ENCODE measurements at places on chromosomes 16 and 17. TPM values are rescaled to one million over a fixed set of nuclear protein-coding genes. Genes with fewer than 3 reads are reported as not detected.

DNA sequence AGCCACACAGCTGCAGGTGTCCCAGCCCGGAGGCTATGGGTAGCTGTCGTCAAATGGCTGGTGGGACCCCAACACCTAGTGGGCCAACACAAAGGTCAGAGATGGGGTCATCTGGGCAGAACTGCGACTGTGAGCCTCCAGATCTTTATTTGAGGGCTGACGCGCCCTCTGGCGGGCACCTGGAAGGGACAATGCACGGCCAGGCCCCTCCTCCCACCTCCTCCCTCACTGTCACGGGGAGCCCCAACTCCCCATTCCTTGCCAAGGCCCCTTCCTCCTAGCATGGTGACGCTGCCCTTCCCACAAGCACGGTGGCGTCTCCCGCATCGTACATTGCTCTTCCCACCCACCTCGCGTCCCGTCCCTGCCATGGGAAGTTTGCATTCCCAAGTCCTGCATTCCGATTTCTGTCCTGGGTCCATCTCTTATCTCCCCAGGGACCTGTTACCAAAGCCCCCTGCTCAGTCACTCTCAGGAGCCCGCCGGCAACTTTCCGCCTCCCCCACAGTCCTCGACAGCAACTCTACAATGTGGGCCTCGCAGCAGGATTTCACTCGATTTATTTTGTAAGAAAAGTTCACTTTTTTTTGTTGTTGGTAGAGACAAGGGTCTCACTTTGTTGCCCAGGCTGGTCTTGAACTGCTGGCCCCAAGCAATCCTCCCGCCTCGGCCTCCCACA is 1.0 kb downstream of the TLE7 start:
- H3K4me1 ChIP-seq, result no peaks in the 10 kb centered on the region
- no peaks in the 10 kb centered on the region for H3K27me3 ChIP-seq
- DNase-seq, result no peak
- H3K27ac ChIP-seq, result no peak overlapping the region
- no peaks in the 10 kb centered on the region for H3K36me3 ChIP-seq

CTF1 gene
- total RNA-seq, result 3.8 TPM

DNA sequence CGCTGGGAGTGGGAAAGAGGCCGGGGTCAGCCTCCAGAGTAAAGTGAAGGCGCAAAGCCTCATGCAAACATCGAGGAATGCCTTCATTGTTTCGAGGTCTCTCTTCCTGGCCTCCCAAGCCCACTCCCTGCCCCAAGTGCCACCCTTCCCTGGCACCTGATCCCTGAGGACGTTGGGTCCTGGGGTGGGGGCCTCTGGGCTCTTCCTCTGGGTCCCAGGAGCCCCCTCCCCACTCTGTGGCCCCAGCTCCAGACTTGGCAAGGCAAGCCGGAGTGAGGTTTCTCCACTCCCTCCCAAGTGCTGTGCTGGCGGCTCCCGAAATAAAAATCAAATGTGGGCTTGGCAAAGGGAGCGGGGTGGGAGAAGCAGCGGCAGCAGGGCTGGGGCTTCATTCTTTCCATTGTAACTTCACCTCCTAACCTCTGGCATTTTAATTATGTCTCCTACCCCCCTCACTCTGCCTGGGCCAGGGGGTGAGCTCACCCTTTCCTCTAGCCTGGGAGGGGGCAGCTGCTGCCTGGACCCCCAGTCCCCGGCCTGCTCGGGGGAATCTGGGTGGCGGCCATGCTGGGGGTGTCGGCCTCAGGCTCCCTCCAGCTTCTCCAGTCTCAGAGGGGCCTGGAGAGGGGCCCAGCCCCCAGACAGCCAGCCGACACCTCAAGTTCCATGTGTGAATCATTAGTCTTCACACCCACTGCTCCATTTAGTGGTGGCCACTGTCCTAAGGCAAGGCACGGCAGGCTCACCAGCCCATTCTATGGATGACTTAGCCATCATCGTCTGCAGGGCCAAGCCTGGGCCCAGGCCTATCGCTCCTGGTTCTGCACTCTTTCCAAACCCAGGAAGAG is 14.6 kb upstream of the TMEM92 start:
- peak overlapping the region; percentile 30 for H3K27ac ChIP-seq
- no peak overlapping the region for H3K4me3 ChIP-seq
- H3K27me3 ChIP-seq, result no peaks in the 10 kb centered on the region

GCGR gene
- not detected for total RNA-seq

GRCh38 chr16:81996664-81997509 is 14.4 kb downstream of the SDR42E1 start:
- no peaks in the 10 kb centered on the region for H3K27me3 ChIP-seq
- no peak overlapping the region for H3K4me3 ChIP-seq
- DNase-seq, result no peak
- no peaks in the 10 kb centered on the region for H3K4me1 ChIP-seq
- no peak overlapping the region for H3K27ac ChIP-seq

- no peaks in the 10 kb centered on the region for H3K27me3 ChIP-seq
- DNase-seq, result no peak
- peaks cover 18% of the 10 kb centered on the region for H3K4me1 ChIP-seq
These were observed 15.0 kb downstream of the ZNF213 start for GRCh38 chr16:3149630-3150345.

GRCh38 chr16:65608455-65608854 is 486.6 kb upstream of the CDH11 start:
- no peaks in the 10 kb centered on the region for H3K36me3 ChIP-seq
- no peak overlapping the region for H3K27ac ChIP-seq
- no peak for DNase-seq
- H3K4me1 ChIP-seq, result no peaks in the 10 kb centered on the region
- no peaks in the 10 kb centered on the region for H3K27me3 ChIP-seq
- H3K4me3 ChIP-seq, result no peak overlapping the region

ACE gene
- 16.5 TPM for total RNA-seq

GRCh38 chr16:87076331-87076949 is 240.8 kb downstream of the C16orf95 start:
- no peaks in the 10 kb centered on the region for H3K4me1 ChIP-seq
- no peak overlapping the region for H3K27ac ChIP-seq
- no peaks in the 10 kb centered on the region for H3K27me3 ChIP-seq
- no peak overlapping the region for H3K4me3 ChIP-seq

TNFRSF13B gene
- not detected for total RNA-seq

GRCh38 chr17:79622122-79622601 is 11.3 kb upstream of the RBFOX3 start:
- H3K36me3 ChIP-seq, result no peaks in the 10 kb centered on the region
- no peaks in the 10 kb centered on the region for H3K4me1 ChIP-seq
- H3K27ac ChIP-seq, result no peak overlapping the region
- H3K4me3 ChIP-seq, result no peak overlapping the region
- H3K27me3 ChIP-seq, result no peaks in the 10 kb centered on the region

PNMT gene
- total RNA-seq, result 22.9 TPM

NEUROD2 gene
- total RNA-seq, result not detected

DNA sequence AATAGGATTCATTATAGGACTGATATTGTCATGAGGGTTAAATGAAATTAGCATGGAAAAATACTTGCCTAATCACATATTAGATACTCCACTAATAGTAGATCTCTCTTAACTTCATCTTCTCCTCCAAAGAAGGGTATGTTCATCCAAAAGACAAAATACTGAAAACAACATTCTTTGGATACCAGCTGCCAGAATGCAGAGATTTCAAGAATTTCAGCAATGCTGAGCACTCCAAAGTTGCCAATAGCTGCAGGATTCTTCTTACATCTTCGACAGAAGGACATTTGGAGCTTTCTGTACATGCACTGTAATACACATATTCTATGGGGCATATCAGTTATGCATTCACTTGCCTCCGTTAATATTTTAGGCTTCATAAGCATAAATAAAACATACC is 436.5 kb downstream of the HAPSTR1 start:
- no peak overlapping the region for H3K27ac ChIP-seq
- H3K4me3 ChIP-seq, result no peak overlapping the region
- H3K4me1 ChIP-seq, result no peaks in the 10 kb centered on the region
- no peaks in the 10 kb centered on the region for H3K27me3 ChIP-seq

GRCh38 chr17:77610972-77611521 is 347.5 kb upstream of the TNRC6C start:
- H3K4me1 ChIP-seq, result peaks cover 12% of the 10 kb centered on the region
- peak overlapping the region; percentile 57 for H3K4me3 ChIP-seq
- no peaks in the 10 kb centered on the region for H3K36me3 ChIP-seq

RDM1 gene
- total RNA-seq, result not detected

TMEM114 gene
- total RNA-seq, result not detected

DNA sequence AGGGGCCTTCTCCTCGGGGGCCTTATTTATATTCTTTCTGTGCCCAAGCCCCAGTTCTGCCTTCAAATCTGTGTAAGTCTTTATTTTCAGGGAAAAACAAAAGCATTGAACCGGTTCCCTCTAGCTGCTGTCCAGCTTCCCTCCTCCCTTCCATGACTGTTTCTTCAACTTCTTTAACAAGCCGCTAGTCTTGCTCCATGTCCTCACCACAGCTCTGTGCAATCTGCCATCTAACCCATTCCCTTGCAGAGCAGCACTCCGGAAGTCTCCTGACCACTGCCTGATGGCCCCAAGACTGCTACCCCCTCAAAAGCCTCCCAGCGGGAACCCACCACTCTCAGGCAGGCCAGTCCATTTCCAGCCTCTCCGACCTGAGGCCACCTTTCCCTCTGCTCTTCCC is 16.9 kb downstream of the EMC8 start:
- H3K27ac ChIP-seq, result no peak overlapping the region
- DNase-seq, result no peak
- no peak overlapping the region for H3K4me3 ChIP-seq
- peaks cover 3% of the 10 kb centered on the region for H3K4me1 ChIP-seq
- no peaks in the 10 kb centered on the region for H3K27me3 ChIP-seq

LPO gene
- total RNA-seq, result not detected

GRCh38 chr16:73355981-73356380 is 308.1 kb upstream of the ZFHX3 start:
- no peaks in the 10 kb centered on the region for H3K4me1 ChIP-seq
- no peak for DNase-seq
- no peaks in the 10 kb centered on the region for H3K36me3 ChIP-seq
- H3K27me3 ChIP-seq, result no peaks in the 10 kb centered on the region

- H3K36me3 ChIP-seq, result no peaks in the 10 kb centered on the region
- H3K4me3 ChIP-seq, result no peak overlapping the region
These were observed 6.5 kb upstream of the BAHCC1 start for GRCh38 chr17:81388612-81389367.

DNA sequence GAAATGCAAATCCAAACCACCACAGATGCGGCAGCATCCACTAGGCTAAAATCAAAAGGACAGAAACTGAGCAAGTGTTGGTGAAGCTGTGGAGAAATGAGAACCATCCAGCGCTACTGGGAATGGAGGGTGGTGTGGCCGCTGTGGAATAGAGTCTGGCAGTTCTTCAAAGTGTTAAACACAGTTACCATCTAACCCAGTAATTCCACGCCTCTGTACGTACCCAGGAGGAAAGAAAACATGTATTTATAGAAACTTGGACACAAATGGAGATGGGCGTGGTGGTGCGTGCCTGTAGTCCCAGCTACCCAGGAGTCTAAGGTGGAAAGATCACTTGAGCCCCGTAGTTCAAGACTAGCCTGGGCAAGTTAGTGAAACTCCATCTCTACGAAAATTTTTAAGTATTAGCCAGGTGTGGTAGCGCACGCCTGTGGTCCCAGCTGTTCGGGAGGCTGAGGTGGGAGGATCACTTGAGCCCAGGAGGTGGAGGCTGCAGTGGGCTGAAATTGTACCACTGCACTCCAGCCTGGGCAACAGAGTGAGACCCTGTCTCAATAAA is 11.6 kb downstream of the SLC25A10 start:
- no peak overlapping the region for H3K27ac ChIP-seq
- no peak for DNase-seq
- no peak overlapping the region for H3K4me3 ChIP-seq
- H3K27me3 ChIP-seq, result no peaks in the 10 kb centered on the region
- H3K4me1 ChIP-seq, result no peaks in the 10 kb centered on the region

GRCh38 chr17:37651849-37652248 is 8.6 kb upstream of the DDX52 start:
- H3K27ac ChIP-seq, result no peak overlapping the region
- no peak overlapping the region for H3K4me3 ChIP-seq
- no peak for DNase-seq

MMP28 gene
- 18.5 TPM for total RNA-seq

DNA sequence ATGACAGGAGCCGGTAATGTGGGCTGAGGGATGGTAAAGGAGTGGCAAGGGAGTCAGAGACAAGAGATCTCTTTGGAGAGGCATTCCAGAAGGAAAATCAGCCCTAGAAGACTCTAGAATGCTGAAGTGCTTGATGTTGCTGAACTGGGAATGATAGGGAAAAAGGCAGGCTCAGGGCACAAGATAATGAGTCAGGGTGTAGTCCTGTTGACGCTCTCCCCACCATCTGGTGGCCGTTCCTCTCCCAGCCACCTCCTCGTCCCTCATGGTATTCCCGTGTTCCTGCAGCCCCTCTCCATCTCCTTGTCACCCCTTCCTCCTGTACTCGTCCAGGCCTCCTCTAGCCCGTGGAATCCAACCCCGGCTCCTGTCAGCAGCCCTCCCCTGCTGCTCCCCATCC is 11.1 kb upstream of the ALDOA start:
- H3K4me3 ChIP-seq, result no peak overlapping the region
- no peaks in the 10 kb centered on the region for H3K36me3 ChIP-seq
- no peak overlapping the region for H3K27ac ChIP-seq

- no peak overlapping the region for H3K4me3 ChIP-seq
- H3K36me3 ChIP-seq, result no peaks in the 10 kb centered on the region
- H3K27me3 ChIP-seq, result no peaks in the 10 kb centered on the region
- H3K4me1 ChIP-seq, result peaks cover 15% of the 10 kb centered on the region
These were observed 7.5 kb upstream of the JUP start for GRCh38 chr17:41793784-41794539.

GAS7 gene
- total RNA-seq, result 70.8 TPM

HEATR3 gene
- 30.8 TPM for total RNA-seq

APOBR gene
- total RNA-seq, result 1.1 TPM

DNA sequence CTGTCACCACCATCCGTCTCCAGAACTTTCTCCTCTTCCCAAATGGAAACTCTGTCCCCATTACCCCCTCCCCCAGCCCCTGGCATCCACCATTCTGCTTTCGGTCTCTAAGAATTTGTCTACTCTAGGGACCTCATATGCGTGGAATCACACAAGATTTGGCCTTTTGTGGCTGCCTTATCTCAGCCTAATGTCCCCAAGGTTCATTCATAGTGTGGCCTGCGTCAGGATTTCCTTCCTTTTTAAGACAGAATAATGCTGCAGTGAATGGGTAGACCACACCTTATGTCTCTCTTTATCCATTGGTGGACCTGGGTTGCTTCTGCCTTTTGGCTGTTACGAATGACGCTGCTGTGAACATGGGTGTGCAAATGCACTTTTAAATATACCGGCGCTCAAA is 139.7 kb upstream of the PLCG2 start:
- no peak for DNase-seq
- no peaks in the 10 kb centered on the region for H3K27me3 ChIP-seq
- no peak overlapping the region for H3K4me3 ChIP-seq

DNA sequence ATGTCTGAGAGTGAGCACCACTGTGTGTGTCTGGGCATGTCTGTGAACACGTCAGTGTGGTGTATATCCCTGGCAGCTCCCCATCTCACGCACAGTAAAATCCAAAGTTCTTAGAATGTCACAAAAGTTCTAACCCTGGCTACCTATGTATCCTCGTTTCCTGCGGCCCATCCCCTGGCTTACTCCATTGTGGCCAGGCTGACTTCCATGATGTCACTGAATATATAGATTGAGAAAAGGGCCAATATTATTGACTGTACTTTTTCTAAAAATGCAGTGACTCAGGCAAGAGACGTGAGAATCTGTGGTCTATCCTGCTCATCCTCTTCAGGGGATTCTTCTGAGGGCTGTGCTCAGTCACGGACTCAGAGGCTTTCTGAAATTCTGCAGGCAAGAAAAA is 963 bp upstream of the METTL22 start:
- no peaks in the 10 kb centered on the region for H3K27me3 ChIP-seq
- no peak overlapping the region for H3K27ac ChIP-seq
- no peak overlapping the region for H3K4me3 ChIP-seq
- peaks cover 2% of the 10 kb centered on the region for H3K36me3 ChIP-seq
